ENCODE measurements at places on chromosomes 6 and 20.

- no peak for DNase-seq
Measured at GRCh38 chr20:53284696-53285095, 308.9 kb downstream of the ZNF217 start.

DNA sequence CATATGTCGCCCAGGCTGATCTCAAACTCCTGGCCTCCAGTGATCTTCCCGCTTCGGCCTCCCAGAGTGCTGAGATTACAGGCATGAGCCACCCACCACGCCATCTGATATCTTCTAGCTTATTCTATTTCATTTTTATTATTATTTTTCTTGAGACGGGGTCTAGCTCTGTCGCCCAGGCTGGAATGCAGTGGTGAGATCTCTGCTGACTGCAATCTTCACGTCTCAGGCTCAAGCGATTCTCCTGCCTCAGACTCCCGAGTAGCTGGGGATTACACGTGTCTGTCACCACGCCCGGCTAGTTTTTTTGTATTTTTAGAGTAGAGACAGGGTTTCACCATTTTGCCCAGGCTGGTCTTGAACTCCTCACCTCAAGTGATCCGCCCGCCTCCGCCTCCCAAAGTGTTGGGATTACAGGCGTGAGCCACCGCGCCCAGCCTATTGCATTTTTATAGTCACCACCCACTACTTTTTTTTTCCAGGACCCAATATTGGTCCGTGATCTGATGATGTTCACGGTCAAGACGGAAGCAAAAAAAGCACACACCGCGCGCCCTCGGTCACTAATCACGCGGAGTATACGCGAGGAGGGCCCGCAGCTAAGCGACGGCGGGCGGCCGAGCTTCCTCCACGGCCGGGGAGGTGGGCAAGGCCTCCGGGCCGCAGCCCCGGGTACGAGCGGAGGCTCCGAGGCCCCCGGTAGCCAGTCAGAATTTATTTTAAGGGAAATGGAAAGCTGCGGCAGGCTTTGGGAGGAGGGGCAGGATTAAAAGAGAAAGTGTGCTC is 1.1 kb upstream of the LSM14B start:
- no peak for DNase-seq

DNA sequence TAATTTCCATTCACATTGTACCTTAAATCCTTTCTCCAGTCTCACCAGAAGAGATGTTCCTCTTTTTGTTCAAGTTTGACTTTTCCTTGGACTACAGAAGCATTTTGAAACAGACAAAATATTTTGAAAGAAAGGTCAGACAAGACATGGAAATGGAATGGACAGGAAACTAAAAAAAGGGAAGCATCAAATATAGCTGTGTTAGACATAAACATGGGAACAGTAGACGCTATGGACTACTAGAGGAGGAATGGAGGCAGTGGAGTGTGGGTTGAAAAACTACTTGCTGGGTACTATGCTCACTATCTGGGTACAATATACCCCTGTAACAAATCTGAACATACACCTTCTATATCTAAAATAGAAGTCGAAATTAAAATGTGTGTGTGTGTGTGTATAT is 4.1 kb upstream of the FAM135A start:
- no peak for DNase-seq

GRCh38 chr6:28545955-28546354 is 20.3 kb downstream of the GPX5 start:
- DNase-seq, result no peak

DNA sequence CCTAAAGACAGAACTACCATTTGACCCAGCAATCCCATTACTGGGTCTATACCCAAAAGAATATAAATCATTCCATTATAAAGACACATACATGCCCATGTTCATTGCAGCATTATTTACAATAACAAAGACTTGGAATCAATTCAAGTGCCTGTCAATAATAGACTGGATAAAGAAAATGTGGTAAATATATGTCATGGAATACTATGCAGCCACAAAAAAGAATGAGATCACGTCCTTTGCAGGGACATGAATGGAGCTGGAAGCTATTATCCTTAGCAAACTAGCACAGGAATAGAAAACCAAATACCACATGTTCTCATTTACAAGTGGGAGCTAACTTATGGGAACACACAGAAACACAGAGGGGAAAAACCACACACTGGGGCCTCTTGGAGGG is 8.7 kb upstream of the DEFB128 start:
- no peak for DNase-seq

DNA sequence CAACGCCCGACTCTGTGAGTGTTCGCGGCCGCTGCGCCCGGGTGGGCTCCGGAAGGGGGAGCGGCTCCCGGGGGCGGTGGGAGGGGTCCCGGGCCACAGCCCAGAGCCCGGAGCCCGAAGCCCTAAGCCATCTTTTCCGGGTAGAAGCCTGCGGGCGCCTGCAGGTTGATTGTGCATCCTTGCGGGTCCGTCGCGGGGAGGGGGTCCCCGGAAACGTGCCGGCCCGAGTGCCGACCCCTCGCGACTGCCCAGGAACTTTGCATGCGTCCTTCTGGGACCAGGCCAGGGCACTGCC is 413 bp downstream of the PTPRA start:
- no peak for DNase-seq

DNA sequence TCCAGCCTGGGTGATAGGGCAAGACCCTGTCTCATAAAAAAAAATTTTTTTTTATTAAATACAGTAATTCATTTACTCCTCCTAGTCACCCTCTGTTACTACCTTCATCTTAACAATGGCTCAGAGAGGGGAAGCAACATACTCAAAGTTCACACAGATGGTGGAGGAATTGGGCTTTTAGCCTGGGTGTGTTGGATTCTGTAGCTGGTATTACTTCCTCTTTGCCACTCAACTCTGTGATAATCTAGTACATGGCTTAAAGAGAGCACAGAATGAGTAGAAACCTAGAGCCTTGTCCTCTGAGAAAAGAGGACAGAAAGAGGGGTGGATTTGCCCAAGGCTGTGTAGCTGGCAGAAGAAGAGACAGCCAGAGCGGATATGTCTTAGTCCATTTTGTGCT is 96.6 kb downstream of the DLGAP4 start:
- no peak for DNase-seq

DNA sequence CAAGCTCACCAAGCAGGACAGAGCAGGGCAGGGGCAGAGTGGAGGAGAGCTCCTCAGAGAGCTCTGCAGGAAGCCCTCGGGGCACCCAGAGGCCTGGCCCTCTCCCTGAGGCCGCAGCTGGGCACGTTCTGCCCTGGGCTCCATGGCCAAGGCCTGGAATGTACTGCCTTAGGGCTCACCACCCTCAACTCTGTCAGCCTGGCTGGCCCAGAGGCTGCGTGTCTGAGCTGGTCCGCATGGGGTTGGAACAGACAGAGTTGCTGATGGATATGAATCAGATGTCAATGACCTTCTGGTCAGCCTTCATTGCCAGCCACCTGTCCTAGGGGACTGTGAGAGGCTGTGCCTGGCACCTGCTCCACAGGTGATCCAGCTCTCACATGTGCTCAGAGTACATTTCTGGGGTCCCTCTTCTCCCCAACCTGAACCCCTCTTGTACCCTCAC is 33.2 kb upstream of the PCMTD2 start:
- DNase-seq, result no peak

- DNase-seq, result no peak
Measured at GRCh38 chr6:133083248-133083967, 157.7 kb upstream of the EYA4 start.

- DNase-seq, result no peak
Measured at GRCh38 chr20:63218701-63219446, 2.9 kb upstream of the YTHDF1 start.

GRCh38 chr20:15059438-15059837 is 722.0 kb upstream of the FLRT3 start:
- no peak for DNase-seq

DNA sequence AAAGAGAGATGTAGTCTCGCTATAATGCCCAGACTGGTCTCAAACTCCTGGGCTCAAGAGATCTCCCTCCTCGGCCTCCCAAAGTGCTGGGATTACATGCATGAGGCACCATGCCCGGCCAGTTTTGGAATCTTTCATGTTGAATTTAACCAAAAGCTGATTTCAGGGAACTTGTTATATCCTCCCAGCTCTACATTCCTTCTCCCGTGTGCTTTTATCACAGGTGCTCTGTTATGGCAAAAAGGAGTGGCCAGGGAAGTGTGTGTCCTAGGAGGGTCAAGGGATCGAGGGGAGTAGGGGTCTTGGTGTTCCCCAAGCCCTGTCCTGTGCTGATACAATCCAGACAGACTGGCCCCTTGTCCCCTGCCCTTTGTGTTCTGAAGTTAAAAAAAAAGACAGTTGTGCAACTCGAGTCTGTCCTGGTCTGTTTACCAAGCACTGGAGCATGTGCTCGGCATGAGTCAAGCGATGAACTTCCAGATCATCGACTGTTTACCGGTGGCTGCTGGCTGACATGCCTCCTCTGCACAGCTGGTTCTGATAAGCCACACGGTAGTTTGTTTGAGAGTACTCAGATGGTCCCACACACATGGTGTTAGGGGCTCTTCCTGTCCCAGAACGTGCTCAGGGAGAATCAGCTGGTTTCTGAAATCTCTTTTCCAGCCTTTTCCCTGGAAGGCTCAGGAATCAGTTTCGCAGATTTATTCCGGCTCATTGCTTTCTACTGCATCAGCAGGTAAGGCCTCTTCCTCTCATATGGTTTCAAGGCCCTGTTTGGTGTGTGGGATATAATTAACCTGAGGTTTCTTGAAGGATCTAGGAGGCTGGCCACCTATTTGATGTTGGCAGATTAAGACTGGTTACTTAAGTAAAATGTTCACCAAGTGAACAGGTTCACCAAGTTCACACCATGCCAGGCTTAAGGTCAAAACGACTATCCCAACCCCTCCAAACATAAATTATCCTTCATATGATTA is 52.6 kb upstream of the NAA20 start:
- DNase-seq, result peak; percentile 25

- DNase-seq, result no peak
Measured at GRCh38 chr6:156645097-156645496, 132.1 kb upstream of the ARID1B start.

DNA sequence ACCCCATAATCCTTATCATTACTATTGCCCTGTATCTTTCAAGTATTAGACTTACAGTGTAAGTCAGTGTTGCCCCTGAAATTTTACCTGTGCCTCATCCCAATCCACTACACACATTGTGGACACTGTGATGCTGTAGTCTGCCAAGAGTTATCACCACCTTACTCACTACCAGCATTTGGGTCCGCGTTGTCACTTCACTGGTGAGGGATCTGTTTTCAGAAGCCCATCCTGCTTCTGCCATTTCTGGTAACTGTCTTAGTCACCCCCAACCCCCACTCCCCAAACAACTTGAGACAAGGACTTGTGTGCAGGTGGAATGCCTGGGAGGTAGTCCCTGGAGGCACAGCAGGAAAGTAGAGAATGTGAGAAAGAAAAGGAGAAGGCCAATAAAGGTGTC is 6.0 kb upstream of the RAB44 start:
- no peak for DNase-seq

DNA sequence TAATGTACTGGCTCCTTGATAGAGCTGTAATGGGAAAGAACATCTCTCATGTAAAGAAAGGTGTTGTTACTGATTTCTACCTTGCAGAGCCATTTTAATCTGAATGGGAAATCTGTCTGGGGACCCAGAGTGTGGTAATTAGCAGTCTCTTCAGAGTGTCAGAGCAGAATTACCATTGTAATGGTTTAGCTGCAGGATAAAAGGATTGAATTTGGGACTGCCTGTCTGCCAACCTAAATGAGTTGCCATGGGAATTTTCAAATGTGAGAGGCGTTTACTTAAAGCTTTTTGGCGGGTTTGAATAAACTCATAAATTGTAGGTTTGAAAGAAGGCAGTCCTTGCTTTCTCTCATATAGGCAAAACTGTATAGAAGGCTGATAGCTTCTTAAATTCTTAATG is 128.8 kb downstream of the QKI start:
- no peak for DNase-seq

GRCh38 chr6:53439556-53439955 is 90.8 kb upstream of the ELOVL5 start:
- no peak for DNase-seq

DNA sequence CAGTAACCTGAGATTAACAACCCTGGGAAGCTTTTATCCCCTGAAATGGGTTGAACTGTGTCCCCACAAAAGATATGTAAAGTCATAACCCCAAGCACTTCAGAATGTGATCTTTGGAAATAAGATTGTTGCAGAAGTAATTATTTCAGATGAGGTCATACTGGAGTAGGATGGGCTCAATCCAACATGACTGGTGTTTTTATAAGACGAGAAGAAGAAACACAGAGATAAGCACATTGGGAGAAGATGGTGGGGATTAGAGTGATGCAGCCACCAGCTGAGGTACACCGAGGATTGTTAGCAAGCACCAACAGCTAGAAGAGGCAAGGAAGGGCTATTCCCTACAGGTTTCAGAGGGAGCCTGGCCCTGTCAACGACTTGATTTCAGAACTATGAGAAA is 12.5 kb upstream of the RNF217 start:
- DNase-seq, result no peak

- DNase-seq, result peak; percentile 77
Measured at GRCh38 chr20:13839421-13840092, 54.7 kb downstream of the NDUFAF5 start.

DNA sequence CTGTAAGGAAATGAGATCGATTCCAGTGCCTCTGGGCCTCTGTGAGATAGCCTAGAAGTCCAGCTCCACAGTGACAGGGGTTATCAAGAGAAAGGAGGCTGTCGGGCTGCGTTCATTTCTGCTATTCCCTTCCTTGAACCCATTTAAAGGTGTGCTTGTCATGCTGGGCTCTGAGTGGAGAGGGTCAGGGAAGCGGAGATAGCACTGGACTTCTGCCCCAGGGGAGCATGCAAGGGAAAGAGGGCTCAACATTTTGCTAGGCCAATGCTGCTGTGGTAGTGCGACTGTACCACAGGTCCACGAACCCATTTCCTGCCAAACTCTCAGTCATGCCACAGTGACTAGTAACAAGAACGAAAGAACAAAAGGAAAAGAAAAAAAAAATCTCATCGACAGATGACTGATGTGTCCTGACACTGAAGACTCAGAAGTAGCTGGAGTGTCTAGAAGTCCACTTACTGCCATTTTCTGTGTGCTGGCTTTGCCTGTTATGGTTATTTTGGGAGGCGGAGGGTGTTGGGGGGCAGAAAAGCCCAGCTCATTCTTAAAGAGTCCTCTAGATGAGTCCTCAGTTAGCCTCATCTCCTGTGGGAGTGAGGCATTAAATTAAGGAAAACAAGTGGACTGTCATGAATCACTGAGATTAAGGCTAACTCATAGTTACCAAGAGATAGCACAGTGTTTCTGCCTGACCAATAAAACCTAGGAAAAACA is 8.1 kb downstream of the NEDD9 start:
- DNase-seq, result no peak

DNA sequence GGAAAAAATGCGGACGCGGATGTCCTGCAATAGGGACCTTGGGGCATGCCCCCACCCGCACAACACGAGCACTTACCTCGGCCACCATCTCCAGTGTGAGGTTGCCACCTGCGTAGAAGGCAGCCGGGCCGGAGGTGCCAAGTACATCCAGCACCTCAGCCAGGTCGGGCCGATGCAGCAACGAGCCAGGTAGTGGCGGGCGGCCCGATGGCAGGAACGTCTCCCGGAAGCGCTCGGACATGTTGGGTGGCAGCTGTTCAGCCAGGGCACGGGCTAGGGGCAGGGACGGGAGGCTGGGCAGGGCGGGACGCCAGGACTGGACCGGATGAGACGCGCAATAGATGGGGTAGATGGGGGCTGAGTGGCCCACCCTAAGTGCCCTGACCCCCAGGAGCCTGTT is 13.3 kb downstream of the GGT7 start:
- no peak for DNase-seq

- no peak for DNase-seq
Measured at GRCh38 chr6:21856456-21856825, 262.9 kb downstream of the SOX4 start.

Data from urothelium cell line (cell line).